ENCODE measurements at places on chromosomes 1 and 21. TPM values are rescaled to one million over a fixed set of nuclear protein-coding genes. Genes with fewer than 3 reads are reported as not detected.
A peak's percentile ranks its signal among the peaks of the same experiment; 100 is the strongest.

DNA sequence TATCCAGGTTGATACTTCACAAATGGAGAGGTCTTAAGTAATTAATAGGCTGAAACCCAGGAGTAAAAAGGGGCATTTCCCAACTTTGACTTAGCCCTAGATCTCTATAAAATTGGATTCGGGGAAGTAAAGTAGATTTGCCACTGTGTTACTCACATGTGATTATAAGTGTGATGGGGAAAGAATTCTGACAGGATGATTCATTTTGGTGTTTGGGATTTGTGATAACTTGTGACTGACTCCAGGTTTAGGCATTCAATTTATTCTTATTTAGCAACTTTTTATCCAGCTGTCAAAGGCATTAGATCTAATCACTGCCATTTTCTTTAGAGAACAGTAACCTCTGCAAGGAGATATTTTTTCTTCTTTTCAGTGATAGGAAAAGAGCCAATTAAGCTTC, 175.5 kb downstream of the ASTN1 start:
- peak; percentile 25 for ATAC-seq

DNA sequence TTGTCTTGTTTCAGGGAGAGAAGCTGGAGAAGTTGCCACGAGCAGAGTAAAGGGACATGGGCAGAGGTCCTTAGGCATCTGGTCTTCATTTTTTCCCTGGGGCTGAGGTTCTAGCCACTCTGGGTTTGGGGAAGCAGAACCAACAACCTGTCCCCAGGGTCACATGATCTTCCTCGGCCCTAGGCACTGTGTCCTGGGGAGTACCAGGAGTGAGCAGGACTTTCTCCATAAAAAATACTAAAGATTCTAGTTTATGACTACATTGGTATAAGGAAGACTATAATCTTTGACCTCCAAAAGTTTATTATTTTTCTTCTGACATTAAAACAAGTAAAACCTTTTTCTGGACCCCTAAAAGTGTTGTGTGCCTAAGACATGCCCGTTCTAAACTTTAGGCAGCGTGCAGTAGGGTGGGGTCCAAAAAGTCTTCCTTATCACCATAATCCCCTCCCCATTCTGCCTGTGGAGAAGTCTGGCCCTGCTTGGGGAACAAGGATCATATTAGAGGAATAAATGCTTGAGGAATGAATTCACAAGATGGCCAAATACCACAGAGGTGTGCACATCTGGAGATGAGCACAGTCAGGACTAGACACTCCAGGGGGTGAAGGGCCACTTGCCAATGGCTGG, 19.3 kb upstream of the IGSF3 start:
- ATAC-seq: no peak

GRCh38 chr1:208183977-208184911, 59.9 kb downstream of the PLXNA2 start:
- peak; percentile 90 for ATAC-seq

- no peak for ATAC-seq
Observed at GRCh38 chr1:87252406-87252805, 76.3 kb upstream of the LMO4 start.

GRCh38 chr1:156901590-156901900, 8.0 kb downstream of the PEAR1 start:
- no peak for ATAC-seq

DNA sequence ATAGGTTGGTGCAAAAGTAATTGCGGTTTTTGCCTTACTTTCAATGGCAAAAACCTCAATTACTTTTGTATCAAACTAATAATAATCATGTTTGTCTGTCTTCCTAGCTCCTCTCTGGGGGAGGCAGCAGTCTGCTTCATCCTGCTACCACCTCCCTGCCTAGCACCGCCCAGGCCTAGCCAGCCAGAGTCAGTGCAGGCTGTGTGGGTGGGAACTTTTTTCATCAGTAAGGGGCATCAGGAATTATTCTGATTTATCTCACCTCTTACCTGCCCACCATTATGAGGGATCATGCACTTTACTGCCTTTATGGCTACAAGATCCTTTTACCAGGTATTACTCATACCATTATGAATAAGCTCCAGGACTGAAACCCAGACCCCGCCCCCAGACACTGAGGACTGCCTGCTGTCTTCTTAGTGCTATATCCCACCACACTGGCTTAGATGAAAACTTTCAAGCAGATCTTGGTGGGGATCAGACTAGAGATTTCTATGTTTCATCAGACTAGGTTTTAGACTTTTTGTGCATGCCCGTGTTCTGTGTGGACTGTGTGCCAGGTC, 116.4 kb downstream of the PBX1 start:
- ATAC-seq: no peak

DNA sequence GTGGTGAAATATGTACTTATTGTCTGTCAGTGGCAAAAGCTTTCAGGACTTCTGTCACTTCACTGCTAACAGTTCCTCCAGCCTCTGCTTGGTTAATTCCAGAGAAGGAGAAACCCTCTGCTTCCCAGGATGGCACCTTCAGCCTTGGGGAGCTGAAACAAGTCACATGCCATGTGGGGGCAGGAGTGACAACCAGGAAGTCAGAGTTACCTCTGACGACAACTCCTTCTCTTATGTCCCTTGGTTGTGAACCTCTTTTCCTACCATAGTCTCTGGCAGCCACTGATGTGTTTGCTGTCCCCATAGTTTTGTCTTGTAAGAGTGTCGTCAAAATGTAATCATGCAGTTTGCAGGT, 53.6 kb downstream of the FCRL5 start:
- ATAC-seq: no peak

GRCh38 chr1:52533713-52534112, 19.2 kb downstream of the TUT4 start:
- ATAC-seq: no peak

GRCh38 chr1:235735621-235736020, 86.0 kb upstream of the GNG4 start:
- no peak for ATAC-seq

DNA sequence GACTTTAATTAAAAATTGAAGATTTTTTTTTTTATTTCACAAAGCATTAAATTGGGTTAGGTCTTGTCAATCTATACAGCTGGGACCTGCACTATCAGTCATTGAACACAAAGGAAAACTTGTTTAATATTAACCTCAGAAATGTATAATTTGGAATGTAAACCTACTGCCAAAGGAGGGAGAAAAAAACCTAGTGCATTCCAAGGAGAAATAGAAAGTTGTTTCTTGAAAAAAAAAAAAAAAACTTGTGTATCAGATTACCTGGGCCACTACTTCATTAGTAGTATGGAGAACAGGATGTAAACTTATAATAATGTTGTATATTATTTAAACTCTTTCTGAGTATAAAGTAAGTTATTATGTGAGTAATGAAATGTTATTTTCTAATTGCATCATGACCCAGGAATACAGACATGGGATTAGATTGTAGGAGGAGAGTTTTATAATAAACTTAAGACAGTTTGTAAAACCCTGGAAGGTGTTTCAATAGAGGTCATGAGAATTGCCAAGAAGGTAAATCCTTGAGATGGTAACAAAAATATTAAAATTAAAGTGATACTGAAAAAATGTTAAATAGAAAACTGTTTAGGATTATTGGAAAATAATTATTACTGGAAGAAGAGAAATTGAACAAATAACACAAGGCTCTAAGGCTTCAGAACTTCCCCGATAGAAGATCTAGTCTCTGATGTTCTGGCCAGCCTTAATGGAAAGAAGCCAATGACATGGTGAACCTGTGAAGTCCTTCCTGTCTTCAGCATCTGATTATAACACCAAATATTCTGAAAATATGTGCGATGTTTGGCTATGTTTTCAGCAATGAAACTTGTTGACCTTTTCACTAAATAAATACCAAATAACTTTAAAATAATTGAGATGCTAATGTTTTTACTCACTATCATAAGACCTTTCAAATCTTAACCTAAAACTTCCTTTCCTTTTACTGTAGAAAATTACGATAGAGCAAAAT, 412.8 kb upstream of the LYPLAL1 start:
- ATAC-seq: no peak

SPRR1B gene
- 30.0 TPM for total RNA-seq

TMEM125 gene
- total RNA-seq: 0.45 TPM

IL10 gene
- 3.6 TPM for total RNA-seq

HIVEP3 gene
- total RNA-seq: 3.5 TPM

EMC1 gene
- total RNA-seq: 28.8 TPM

FAM72D gene
- total RNA-seq: not detected

PADI1 gene
- total RNA-seq: 2.3 TPM

ERI3 gene
- 52.1 TPM for total RNA-seq

SLC30A2 gene
- not detected for total RNA-seq

ST6GALNAC3 gene
- 3.2 TPM for total RNA-seq
